ENCODE measurements at places on chromosomes 6 and 20.
A peak's percentile ranks its signal among the peaks of the same experiment; 100 is the strongest.

- no peak for DNase-seq
Observed at GRCh38 chr6:4100655-4101054, 21.7 kb upstream of the FAM217A start.

GRCh38 chr20:60138256-60139220 lies 180.3 kb downstream of the CDH26 start:
- peak; percentile 31 for DNase-seq

DNA sequence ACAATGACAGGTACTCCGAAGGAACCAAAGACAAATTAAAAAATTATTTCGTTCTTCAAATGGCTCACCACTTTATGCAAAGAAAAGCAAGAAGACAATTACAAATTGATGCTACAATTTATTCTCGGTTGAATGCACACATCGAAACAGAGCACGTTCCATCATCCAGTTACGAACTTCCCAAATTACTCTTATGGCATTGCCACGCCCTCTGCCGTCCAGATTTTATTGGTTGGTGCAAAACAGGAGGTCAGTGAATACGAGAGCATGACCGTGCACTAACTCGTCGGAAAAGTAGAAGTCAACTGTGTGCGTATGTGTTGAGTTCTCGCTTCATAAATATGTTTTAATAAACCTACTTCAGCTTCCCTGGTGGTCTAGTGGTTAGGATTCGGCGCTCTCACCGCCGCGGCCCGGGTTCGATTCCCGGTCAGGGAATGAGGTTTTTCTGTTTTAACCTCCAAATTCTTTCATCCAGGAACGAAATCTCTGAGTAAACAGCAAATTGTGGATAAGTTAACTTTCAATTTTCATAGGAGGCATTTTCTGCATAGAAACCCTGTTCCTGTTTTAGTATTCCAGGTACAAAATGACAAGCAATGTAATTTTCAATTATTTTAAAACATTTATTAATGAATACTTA lies 23.2 kb downstream of the ZNF311 start:
- DNase-seq, result peak; percentile 60

DNA sequence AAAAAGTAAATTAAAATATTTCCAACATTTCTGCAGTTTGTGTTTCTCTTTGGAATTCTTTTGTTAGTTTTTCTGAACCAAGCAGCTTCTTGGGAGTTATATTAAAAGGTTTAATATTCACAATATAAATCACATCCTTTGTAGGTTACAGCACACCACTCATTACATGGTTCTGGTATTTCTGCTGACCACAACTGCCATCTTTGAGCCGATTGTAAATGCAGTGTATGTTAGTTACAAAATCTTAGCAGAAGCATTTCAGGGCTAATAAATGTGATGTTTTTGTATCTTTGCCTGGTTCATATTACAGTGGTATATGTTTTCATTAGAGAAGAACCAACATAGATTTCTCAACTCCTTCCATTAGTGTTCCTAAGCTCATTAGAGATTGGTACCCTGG lies 19.1 kb upstream of the TSHZ2 start:
- DNase-seq, result no peak

GRCh38 chr6:41781366-41781730 lies 766 bp downstream of the PRICKLE4 start:
- no peak for DNase-seq

DNA sequence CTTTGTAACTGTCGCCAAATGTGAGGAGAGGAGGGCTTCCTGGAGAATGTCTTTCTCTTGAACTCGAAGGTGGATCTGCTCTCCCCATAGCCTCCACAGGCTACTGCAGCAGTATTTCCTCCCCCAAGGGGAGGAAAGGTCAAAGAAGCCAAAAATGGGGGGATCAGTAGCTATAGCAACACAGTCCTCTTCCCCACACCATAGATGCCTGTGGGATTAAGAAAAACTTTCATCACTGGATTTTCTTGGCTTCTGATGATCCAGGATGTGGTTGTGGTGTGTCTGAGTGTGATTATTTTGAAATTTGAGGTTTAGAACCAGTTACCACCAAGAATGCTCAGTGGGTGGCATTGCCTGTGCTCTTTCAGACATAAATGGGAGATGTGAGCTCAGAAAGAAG lies 140.1 kb upstream of the SPACA1 start:
- DNase-seq, result no peak

- DNase-seq, result no peak
Observed at GRCh38 chr6:91534614-91535013, 947.7 kb upstream of the MAP3K7 start.

DNA sequence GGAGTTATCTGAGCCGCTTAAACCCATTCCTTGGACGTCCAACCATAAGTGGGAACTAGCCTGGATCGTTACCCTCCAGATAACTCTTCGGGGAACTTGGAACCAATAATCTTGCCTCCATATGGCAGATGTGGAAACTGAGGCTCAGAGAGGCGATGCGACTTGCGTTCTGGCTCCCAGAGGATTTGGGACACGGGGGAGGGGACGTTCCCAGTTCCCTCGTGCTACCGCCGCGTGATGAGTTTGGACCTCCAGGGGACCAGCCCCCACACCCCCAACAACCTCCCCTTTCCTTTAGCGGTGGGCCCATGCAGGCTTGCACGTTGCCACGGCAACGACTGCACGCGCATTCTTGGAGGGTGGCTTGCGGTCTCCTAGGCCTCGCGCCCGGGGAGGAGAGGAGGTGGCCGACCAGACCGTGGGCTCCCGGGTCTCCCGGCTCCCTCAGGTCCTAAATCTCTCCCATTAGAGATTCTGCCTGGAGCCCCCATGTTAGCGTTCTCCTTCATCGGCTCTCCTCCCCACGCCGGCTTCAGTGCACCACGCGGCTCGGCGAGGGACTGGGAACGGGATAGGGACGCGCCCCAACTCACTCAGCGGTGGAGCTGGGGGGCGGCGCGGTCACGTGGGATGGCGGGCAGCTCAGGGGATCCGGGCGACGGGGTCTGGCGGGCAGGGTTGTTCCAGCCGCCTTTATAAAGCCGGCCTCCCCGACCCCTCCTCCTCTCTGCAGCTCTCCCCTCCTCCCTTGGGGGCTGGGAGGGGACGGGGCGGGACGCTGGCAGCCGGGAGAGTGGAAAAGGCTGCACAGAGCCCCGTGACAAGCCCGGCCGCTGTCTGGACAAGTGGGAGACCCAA lies at the start of gene PLTP:
Gene PLTP (minus strand): TSS at position 670 of the 858 bp plus-strand sequence. CDS start 703 bp downstream, outside the sequence.
- DNase-seq, result no peak

GRCh38 chr6:131937226-131937625 lies 13.9 kb downstream of the CCN2 start:
- DNase-seq, result no peak

Data from stimulated activated CD4-positive, alpha-beta T cell treated with anti-CD3 and anti-CD28 coated beads, Interleukin-12 subunit alpha, Interleukin-12 subunit beta, amount 100 ng/mL, for 24 hours (primary cell).